ENCODE measurements at places on chromosomes 3 and 15. TPM values are rescaled to one million over a fixed set of nuclear protein-coding genes. Genes with fewer than 3 reads are reported as not detected.

ITIH1 gene
- total RNA-seq: not detected

CRYGS gene
- total RNA-seq: 1.4 TPM

ANKRD63 gene
- total RNA-seq: 0.41 TPM

HYKK gene
- total RNA-seq: 6.1 TPM

BLM gene
- total RNA-seq: 11.9 TPM

SCAMP2 gene
- total RNA-seq: 68.8 TPM

SI gene
- total RNA-seq: not detected

LMAN1L gene
- total RNA-seq: not detected

IRAK2 gene
- 21.8 TPM for total RNA-seq

CCR9 gene
- total RNA-seq: not detected

TBC1D21 gene
- total RNA-seq: not detected

CCR1 gene
- total RNA-seq: not detected

CCR8 gene
- total RNA-seq: not detected

GRK7 gene
- not detected for total RNA-seq

COL6A5 gene
- total RNA-seq: not detected

OR5K1 gene
- total RNA-seq: not detected

NR1I2 gene
- not detected for total RNA-seq

FGF7 gene
- not detected for total RNA-seq

CTXN2 gene
- not detected for total RNA-seq

RAD51 gene
- total RNA-seq: 17.1 TPM

SCN10A gene
- not detected for total RNA-seq

IL5RA gene
- total RNA-seq: not detected

XCR1 gene
- total RNA-seq: not detected

ANO10 gene
- 21.4 TPM for total RNA-seq

FOXB1 gene
- total RNA-seq: not detected

CAPN3 gene
- 0.15 TPM for total RNA-seq

THRB gene
- 1.4 TPM for total RNA-seq

SCG3 gene
- not detected for total RNA-seq

PTH1R gene
- total RNA-seq: 1.1 TPM

TAMM41 gene
- 25.9 TPM for total RNA-seq

CCR4 gene
- total RNA-seq: not detected

CYP11A1 gene
- not detected for total RNA-seq

GPR62 gene
- total RNA-seq: not detected

GOLGA6L4 gene
- 1.7 TPM for total RNA-seq

DNAJA4 gene
- total RNA-seq: not detected

SYNPR gene
- not detected for total RNA-seq

Measured in A549 treated with GW870086 at 1 μM for 4 hours (cell line).